ENCODE measurements at places on chromosomes 12 and 14. TPM values are rescaled to one million over a fixed set of nuclear protein-coding genes. Genes with fewer than 3 reads are reported as not detected.
A peak's percentile ranks its signal among the peaks of the same experiment; 100 is the strongest.

DNA sequence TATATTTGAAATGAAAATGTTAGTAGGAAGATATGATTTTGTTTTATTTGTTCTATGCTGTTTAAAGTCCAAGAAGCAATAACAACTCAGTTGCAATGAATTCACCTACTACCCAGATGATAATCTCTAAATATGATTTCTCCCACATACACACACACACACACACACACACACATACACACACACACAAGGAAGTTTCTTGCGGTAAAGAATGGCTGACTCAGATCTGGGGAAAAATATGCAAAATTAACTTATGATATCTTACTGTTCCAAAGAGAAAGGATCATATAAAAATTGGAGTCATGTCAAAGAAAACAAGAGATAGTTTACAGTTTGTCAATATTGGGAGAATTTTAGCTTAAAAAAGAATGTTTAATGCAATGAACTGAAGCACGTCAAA is 456.7 kb downstream of the SLC16A7 start:
- H3K27me3 ChIP-seq: no peaks in the 10 kb centered on the region
- H3K4me3 ChIP-seq: no peak overlapping the region
- DNase-seq: no peak
- H3K27ac ChIP-seq: no peak overlapping the region
- no peaks in the 10 kb centered on the region for H3K36me3 ChIP-seq

GRCh38 chr14:100333827-100334226 is 10.7 kb downstream of the SLC25A47 start:
- H3K4me3 ChIP-seq: no peak overlapping the region
- DNase-seq: no peak
- no peaks in the 10 kb centered on the region for H3K27me3 ChIP-seq
- H3K4me1 ChIP-seq: no peaks in the 10 kb centered on the region
- no peak overlapping the region for H3K27ac ChIP-seq
- peaks cover 66% of the 10 kb centered on the region for H3K36me3 ChIP-seq

DNA sequence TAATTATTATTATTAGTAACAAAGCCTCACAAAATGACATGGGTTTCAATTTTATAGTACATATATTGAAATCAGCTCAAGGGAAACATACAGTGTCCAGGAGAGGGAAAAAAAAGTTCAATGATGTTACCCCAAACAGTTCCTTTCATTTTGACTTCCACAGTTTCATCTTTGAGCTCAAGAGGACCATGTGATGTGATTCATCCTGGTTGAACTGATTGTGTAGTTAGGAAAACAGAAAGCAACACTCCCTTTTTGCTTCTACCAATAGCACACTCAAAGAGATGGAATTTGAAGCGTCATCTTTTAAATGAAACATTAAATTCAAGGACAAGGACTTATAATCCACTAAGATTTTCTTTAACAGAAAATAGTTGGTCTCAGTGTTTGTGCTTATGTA is 461.0 kb downstream of the FOXG1 start:
- H3K4me3 ChIP-seq: no peak overlapping the region
- no peak overlapping the region for H3K27ac ChIP-seq
- H3K27me3 ChIP-seq: peaks cover 3% of the 10 kb centered on the region
- H3K36me3 ChIP-seq: no peaks in the 10 kb centered on the region

DNA sequence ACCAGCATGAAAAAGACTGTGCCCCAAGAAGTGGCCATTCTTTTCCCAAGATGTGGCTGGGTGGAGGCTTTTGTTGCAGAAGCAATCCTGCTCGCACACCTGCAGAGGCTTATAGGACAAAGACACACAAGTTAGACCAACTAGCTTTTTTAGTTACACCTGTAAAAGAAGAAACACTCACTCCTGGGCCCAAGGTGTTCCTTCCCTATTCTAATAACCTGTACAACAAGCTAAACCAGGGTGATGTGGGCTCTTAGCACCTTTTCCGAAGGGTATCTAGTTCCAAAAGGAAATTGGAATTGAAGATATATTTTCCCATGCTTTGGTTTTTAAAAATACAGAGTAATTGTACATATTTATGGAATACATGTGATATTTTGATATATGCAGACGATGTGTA is 31.0 kb downstream of the ENTPD5 start:
- no peaks in the 10 kb centered on the region for H3K4me1 ChIP-seq
- H3K27ac ChIP-seq: no peak overlapping the region
- no peak for DNase-seq
- H3K27me3 ChIP-seq: no peaks in the 10 kb centered on the region

DNA sequence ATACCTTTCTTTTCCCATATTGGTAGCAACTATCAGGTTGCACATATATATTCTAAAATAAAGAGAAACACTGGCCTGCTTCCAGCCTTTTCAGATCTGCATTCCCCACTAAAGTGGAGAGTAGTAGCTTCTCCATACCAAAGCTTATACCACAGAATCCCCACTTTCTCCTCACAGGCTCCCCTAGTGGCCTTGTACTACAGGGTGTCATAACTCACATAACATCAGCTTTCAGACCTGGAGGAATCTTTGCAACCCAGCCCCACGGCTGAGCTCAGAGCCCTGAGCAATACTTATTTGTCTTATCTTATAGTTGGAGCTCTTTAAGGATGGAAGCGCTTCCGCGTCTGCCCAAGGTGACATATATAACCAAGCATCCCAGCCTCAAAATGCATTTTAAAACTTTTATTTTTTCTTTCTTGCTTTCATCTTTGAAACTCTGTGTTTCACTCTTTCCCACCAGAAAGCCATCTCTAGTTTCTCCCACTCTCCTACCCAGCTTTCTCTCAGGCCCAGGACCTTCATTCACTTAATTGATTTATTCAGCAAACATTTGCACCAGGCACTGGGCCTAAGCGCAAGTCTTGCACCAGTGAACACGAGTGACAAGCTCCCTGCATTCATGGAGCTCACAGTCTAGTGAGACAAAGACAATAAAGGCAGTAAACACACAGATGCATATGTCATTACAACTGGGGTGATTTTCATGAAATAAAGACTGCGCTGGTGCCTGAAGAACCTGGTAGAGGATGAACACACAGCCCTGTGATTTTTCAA is 254.7 kb downstream of the IPO8 start:
- no peak overlapping the region for H3K4me3 ChIP-seq
- no peak overlapping the region for H3K27ac ChIP-seq
- no peaks in the 10 kb centered on the region for H3K4me1 ChIP-seq
- no peaks in the 10 kb centered on the region for H3K27me3 ChIP-seq
- DNase-seq: peak; percentile 11

DNA sequence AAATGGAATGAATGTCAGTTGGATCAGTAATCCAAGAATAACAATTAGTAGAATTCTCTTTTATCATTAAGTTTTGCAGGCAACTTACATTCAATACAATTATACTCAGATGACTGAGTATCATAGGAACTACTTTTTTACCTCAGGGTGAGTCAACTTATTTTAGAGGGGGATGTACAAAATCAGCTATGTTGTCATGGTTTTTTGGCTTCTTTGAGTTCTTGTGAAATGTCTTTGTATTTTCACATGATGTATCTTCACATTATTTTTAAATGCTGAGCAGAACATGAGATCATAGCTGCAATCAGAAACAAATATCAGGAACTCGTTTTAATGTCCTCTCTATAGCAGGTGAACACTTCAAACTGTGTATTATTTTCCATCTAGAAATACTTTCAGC is 65.3 kb upstream of the PTPRR start:
- H3K27me3 ChIP-seq: no peaks in the 10 kb centered on the region
- no peak overlapping the region for H3K4me3 ChIP-seq
- H3K4me1 ChIP-seq: no peaks in the 10 kb centered on the region

Gene EMP1
- total RNA-seq: 77.4 TPM
